ENCODE measurements at places on chromosomes 3 and 15.

DNA sequence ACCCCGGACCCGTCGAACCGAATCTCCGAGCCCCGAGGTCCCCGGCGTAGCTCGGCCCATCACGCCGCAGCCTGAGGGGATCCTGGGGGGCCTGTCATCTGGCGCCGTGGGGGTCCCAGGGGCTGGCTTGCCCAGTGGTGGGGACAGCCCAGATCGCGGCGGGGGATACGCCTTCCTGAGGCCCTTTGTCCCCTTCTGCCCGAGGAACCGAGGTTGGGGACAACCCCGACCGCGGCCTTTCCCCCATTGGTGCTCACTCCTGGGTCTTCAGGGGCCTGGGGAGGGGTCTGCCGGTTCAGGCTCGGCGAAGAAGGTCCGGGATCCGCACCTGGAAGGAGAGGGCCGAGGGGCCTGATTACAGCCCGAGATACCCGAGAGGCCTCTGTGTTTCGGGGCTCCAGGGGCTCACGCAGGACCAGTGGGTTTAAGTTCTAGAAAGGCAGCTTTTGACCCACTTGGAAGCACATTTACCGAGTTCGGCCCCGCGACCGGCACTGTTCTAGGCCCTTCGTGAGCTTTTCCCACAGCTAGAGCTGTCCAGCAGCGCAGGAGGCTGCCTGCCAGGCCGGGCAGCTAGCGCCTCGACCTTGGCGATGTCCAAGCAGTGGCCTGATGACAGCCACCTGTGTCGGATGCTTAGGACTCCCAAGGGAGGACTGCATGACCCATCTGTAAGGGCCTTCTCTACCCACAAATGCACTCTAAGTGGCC, 504 bp downstream of the ABHD2 start:
- DNase-seq: no peak

DNA sequence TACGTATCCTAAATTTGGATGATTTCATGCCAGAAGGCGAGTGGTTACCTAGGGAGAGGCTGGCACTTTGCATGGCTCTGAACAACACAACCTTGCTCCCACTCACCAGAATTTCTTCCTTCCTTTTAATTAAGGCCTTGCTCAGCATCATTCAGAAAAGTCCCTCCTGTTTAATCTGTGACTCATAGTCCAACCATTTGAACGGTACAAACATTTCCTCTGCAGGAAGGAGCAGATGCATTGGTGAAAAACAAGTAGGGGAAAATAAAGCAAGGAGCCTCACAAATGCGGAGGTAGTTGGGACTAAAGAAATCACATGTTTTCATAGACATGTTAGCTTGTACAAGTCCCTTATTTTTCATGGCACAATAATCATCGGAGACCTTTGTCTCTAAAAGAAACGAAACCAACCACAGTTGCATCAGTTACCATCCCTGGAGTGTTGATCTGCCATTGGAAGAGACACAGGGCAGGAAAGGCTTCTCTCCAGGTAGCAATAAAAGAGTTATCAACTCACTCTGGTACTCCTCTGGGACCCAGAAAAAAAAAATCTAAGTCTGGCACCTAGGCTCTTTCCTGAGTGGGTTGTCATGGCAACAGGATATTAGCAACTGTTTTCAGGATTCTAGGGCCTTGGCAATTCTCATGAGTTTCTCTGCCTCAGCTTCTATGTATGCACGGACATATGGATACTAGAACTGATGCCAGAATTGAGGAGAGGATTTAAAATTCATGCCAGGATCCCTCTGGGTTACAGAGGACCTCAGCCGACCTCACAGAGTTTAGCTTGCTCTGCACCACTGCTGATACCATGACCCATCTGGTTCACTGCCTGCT, 255.4 kb upstream of the ARPP21 start:
- DNase-seq: peak; percentile 83

GRCh38 chr3:4751502-4752101, 227.6 kb upstream of the BHLHE40 start:
- DNase-seq: peak; percentile 61

DNA sequence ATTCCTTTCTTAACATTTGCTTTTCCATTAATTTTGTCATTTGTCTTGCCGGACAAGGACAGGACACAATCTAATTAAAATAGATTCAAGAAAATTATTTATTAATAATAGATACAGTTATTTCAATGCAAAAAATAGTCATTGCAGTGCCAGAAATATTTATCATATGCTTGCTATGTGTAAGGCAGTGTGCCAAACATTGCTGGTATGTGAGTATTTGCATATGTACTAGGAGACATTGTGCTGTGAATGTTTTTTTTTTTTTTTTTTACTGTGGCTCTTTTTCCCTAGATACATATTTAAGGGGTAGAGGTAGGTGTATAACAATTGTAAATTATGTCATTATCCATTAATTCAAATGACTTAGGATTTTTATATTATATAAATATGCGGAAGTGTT, 23.3 kb downstream of the SPRED1 start:
- no peak for DNase-seq

- DNase-seq: no peak
Observed at GRCh38 chr3:185084901-185085300, 68.0 kb downstream of the C3orf70 start.

DNA sequence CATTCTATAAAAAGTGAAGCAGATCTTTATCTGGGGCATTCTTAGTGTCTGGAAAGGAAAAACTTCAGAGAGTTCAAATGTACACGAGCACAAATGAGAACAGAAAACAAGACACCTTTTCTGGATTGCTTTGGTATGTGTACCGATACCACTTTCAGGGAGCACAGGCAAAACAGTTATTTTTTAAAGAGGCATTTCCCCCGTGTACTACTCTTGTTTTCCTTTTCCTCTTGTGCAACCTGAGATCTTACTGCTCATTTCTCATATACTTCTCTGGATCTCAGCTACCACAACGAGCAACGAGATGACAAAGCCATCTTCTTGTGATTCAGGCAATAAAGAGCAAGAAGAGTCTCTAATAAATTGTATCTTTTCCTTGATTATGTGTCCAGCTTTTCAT, 463.6 kb downstream of the SHQ1 start:
- DNase-seq: no peak

DNA sequence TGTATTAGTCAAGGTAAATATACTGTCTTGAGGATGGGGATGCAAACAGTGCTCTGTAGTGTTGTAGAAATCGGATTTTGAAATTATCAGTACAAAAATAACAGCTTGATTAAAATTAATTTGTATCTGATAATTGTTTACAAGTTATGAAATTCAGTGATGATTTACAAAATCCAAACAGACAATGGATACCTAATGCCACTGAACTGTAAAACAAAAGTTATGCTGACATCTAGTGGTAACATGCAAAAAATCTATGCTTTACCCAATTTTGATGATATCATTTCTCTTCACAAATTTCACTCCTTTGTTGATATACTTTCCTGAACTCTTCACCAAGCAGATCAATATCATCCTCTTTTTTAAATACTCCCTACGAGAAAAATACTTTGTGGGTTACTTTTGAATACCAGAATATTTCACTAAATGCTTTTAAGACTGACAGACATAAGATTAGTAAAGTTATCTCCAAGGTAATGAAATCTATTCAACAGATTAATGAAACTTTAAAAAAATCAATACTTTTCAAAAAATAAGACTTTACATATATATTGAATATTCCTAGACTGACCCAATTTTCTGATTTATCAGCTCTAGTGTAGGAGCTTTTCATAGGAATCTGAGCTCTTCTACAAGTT, 36.0 kb downstream of the MNS1 start:
- peak; percentile 5 for DNase-seq

- no peak for DNase-seq
Observed at GRCh38 chr3:185936273-185936629, 1.6 kb downstream of the TRA2B start.

DNA sequence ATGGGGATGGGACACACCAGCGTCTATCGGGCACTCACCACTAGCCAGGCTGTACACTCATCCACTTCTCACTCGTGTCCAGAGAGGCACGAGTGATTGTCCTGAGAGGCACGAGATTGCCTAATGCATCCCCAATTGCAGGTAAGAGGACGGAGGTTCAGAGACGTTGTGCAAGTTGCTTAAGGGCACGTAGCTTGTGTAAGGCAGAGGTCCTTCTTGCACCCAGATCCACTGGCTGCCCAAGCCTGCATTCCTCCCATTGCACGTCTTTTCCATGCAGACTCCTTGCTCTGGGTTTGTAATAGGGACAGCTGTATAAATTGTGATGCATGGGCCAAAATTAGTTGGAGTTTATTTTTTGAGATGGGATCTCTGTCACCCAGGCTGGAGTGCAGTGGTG, 264.3 kb downstream of the PLCL2 start:
- no peak for DNase-seq

DNA sequence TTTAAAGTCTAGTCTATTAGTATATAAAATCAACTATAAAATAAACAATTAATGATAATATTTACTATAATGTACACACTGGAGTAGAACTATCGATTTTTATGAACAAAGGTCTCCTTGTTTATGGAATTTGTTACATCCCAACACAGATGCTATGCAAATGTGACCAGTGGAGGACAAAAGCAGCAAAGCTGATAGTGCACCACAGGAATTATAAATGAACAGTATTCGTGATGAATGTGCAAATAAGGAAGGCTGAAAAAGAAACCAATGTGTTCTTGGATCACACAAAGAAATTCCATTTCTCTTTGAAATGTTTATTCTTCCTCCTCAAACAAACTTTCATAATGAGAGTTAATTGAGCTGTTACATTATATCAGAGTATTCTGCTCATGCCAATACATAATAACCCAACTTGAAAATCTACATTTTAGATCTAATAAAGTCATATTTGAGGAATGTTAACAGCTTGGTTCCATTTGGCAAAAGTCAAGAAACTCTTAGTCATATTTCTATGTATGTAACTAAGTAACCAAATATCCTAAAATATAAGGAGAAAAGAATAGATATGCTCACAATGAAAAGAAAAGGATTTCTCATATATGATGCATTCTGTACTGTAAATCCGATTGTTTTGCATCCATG, 79.3 kb downstream of the NEK10 start:
- no peak for DNase-seq

GRCh38 chr3:114351123-114351821, 57.4 kb downstream of the TIGIT start:
- DNase-seq: no peak
